Astrocyte of the cerebellum (primary cell): ENCODE measurements at places on chromosomes 4 and X.

DNA sequence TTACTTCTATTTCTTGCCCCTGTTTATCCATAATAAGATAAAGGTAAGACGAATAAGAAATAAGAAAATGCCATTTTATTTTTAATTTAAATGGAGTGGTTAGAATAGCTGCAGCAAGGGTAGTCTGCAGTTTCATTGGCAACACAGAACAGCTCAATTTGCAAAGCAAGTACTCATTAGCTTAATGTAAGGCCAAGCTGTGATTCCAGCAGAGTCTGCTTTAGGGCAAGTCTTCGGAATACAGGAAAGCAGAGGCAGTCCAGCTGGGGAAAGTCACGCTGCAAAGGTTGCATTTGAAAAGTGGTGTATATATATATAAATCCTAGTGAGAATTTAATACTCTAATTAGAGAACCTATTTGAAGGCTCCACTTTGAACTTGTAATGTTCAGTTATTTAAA lies 59.0 kb downstream of the ANXA10 start:
- no peak for DNase-seq

GRCh38 chrX:30085571-30085970 lies 129.8 kb upstream of the MAGEB2 start:
- DNase-seq: no peak

GRCh38 chrX:103932133-103932532 lies 30.3 kb upstream of the TMSB15B start:
- DNase-seq: no peak

DNA sequence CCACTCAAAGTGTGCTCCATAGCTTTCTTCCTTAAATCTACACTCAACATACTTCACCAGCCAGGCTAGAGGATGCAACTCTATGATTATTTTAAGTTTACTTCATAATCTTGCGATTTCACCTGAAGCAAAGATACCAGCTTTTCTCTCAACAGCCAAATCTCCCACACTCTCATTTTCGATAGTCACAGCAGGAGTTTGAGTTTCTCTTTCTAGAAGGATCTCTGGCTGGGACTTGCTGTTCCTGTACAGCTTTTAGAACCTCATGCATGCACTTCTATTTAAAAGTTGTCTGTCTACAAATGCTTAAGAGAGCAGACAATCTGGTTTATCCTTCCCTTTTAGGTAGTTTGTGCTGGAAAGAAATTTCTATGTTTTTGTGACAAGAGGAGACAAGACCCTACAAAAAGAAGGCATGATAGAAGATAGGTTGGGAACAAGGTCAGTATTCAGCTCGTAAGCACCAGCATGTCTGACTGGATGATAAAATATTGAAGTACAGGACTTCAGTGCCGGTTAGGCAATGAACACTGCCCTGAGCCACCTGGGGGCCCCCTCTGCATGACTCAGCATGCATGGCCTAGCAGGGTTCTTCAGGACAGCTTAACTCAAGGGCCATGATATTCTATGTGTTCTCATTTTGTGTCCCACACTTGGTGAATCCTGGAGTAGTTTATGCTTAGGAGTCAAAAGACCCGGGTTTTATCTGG lies 65.6 kb downstream of the ATXN3L start:
- no peak for DNase-seq

GRCh38 chrX:119501511-119502148 lies 33.4 kb downstream of the SLC25A5 start:
- no peak for DNase-seq

DNA sequence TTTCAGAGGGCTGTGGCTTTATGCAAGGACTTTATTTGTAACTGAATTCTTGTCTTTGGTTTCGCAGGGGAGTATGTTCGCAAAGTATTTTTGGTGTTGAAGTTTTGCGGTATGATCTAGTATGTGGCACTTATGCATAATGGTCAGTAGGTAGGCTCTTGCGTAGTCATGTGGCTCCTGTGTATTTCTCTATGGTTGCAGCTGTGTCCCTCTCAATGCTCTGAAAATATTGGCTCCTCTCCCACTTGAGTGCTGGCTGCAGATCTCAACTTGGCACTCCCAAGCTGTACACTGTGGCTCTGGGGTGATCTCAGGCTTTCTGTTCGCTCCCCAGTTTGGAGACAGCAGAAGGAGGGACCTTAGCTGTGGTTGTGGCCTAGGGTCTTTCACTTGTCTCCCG lies 24.8 kb downstream of the ARMCX5 start:
- no peak for DNase-seq

DNA sequence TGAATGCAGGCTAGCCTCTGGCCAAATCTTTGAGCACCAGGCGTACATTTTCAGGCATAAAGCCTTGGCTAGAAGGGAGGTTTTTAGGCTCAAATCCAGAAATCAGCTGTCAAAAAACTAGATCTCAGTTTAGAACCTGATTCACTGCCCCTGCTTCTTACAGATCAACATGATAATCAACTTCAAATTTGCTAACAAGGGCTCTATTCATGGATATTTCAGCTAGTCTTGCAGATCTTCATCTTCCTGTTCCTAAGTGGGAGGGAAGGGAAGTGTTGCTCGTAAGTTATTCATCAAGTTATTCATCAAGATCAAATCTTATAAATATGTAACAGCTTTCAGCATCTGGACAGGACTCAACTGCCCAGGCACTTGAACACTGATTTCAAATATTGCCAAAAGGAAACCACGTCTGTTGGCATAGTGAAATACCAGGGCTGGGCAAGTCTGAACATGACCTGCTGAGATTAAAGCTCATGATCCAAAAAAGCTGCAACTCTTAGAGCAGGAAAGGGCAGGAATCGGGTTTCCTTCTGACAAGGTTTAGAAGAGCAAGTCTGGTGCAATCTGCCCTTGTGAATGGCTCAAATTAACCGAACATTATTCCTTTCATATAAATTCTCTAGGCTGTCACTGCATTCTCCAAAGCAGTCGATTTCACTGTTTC lies 200.3 kb downstream of the PDGFC start:
- DNase-seq: peak; percentile 39

DNA sequence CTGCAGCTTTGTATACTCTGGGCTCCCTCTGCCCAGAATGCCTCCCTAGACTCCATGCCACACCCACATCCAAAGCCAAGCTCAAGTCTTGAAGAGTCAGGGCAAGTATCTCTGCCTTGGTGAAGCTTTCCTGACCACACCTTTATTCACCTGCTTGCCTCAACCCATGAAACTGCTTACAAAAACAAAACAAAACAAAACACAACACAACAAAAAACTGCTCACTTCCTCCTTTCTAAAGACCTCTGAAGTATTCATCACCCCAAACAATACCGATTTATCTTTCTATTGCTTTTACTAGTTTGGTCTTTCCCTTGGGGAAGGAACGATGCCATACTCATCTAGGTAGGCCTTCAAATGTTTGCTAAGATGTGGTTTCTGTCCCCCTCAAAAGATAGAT lies 45.0 kb downstream of the TMEM165 start:
- no peak for DNase-seq

DNA sequence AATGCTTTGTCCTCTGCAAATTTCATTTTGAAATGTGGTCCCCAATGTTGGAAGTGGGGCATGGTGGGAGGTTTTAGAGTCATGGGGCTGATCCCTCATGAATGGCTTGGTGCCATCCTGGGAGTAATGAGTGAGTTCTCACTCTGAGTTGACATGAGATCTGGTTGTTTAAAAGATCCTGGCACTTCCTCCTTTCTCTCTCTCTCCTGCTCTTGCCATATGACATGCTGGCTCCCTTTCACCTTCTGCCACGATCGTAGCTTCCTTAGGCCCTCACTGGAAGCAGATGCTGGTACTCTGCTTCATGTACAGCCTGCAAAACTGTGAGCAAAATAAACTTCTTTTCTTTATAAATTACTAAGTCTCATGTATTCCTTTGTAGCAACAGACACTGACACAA lies 262.0 kb downstream of the IL15 start:
- no peak for DNase-seq

DNA sequence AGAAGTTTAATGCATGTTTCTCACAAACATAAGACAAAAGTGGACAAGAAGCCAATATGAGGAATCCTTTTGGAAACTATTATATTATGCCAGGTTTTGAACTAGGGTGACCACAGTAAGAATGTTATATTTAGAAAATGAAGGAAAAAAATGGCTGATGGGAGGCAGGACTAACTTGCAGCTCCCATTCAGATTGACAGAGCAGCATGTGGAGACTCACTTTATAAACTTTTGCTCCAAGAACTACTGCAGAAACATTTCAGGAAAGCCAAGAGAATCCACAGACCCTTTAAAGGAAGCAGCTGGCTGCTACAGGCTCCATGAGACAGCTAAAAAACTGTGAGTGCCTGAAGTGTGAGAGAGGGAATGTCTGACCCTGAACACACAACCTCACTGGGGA lies 738.6 kb upstream of the GRIA3 start:
- no peak for DNase-seq

- no peak for DNase-seq
Measured at GRCh38 chrX:53072418-53073114, 9.6 kb upstream of the TSPYL2 start.

DNA sequence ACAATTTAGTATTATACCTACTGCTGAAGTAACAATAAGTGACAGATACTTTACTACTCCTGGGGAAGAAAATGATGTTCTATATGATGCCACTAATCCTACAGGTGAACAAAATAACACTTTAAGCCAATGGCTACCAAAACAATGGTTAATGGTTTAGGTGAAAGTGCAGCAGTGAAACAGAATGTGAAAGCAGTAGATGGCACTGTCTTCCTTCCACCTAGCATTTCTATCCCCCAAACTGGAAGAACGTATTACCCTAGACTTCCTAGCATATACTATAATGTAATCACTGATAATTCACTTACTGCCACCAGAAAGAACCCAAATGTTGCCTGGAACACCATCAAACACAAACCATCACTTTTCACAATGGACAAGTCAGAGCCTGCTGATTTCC lies 18.9 kb upstream of the CABS1 start:
- no peak for DNase-seq

DNA sequence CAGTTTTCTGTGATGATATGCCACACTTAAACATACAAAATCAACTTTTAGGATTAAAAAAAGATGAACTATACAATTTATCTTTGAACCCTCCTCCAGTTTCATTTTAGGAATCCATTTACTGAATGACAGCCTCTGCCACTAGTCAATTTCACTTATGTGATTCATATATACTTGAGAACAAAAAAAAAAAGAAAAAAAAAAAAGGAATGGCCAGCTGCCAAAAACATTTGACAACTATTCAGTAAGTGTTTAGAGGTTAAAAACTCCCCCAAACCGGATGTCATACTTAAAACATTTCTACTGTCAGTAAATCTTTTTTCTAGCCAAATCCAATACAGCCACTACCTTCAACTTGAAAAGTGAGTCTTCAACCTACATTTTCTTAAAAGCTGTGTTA lies 266.7 kb upstream of the MAGEB2 start:
- no peak for DNase-seq

- no peak for DNase-seq
Measured at GRCh38 chr4:87141428-87141827, 79.0 kb downstream of the KLHL8 start.

DNA sequence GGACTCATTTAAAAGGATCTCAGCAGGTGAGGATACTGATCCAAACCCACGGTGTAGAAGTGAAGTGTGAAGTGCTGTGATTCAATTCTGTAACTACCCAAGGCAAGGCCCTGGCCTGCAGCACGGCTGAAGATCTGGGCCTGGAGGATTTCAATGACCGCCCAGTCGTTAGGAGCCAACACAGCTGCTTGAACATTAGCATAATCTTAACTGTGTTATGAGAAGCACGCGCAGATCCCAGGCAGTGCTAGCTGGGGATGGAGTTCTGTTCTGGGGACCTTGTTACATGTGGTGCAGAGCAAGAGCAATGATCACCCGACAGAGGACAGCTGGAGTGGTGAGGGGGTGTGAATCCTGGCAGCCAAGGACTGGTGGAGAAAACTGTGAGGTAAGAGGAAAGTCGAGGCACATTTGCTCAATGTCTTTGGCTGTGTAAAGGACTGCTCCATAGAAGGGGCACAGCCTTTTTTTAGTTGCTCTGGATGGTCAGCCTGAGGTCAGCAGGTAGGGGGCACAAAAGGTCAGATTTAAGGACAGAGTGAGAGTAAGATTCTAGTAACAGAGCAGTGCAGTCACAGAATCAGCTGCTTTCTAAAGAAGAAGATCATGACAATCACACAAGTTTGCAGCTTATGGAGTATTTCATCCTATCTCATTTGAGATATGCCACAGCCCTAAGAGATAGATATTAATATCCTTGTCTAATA lies 181.8 kb downstream of the DCLK2 start:
- DNase-seq: no peak

DNA sequence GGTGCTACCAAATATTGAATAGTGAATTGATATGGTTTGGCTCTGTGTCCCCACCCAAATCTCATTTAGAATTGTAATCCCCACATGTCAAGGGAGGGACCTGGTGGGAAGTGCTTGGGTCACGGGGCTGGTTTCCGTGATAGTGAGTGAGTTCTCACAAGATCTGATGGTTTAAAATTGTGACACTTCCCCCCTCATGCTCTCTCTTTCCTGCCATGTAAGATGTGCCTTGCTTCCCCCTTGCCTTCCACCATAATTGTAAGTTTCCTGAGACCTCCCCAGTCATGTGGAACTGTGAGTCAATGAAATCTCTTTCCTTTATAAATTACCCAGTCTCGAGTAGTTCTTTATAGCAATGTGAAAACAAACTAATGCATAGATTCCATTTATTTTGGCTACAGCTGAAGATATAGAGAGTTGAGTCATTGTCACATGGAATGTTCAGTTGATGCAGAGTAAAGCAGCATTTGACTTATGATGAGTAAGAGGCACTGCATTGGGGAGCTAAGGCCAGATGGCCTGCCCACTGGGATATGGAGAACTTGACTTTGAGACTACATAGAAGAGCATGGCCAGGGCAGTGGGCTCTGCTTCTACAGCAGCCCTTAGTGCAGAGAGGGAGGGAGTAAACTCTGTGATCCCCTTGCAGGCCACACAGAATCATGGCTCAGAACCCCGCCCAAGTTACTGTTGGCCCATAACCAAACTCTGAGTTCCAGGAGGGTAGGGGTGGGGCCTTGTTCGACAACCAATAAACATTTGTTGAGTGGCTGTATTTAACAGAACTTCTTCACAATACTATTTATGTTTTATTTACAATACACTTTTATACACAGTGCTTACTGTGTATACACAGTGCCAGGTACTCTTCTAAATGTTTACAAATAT lies 34.2 kb downstream of the RAI2 start:
- DNase-seq: no peak

DNA sequence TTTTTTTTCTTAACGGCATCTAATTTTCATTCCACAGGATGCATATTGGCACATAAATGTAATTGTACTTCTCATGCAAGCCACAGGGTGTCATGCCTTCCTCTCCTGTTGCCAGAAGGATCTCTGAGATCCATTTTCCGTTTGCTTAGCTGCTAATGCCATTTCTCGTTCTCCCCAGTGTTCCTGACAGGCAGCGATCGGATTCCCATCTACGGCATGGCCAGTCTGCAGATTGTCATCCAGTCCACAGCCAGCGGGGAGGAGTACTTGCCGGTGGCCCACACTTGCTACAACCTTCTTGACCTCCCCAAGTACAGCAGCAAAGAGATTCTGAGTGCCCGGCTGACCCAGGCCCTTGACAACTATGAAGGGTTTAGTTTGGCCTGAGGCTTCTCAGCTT lies 8.9 kb upstream of the NAP1L5 start:
- DNase-seq: peak; percentile 55

GRCh38 chr4:134337574-134337973 lies 136.0 kb upstream of the PABPC4L start:
- DNase-seq: peak; percentile 33

- DNase-seq: no peak
Measured at GRCh38 chrX:87873347-87873941, 355.8 kb downstream of the KLHL4 start.

- DNase-seq: no peak
Measured at GRCh38 chr4:14596437-14596836, 405.8 kb upstream of the CPEB2 start.

- no peak for DNase-seq
Measured at GRCh38 chr4:1783015-1783414, 10.1 kb upstream of the FGFR3 start.

- no peak for DNase-seq
Measured at GRCh38 chr4:150525321-150525868, 56.6 kb upstream of the MAB21L2 start.
